ENCODE measurements at places on chromosomes 13 and 19.

- DNase-seq, result no peak
Observed at GRCh38 chr13:76745261-76746200, 140.7 kb downstream of the KCTD12 start.

- DNase-seq, result no peak
Observed at GRCh38 chr19:1492474-1493006, 1.6 kb downstream of the REEP6 start.

DNA sequence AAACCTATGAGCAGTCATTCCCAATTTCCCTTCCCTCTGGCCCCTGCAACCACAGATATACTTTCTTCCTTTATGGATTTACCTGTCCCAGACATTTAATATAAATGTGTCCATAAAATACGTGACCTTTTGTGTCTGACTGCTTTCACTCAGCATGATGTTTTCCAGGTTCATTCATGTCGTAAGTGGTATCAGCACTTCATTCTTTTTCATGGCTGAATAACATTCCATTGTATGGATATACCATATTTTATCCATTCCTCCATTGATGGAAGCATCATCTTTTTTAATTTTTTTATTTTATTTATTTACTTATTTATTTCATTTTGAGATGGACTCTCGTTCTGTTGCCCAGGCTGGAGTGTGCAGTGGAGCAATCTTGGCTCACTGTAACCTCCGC, 8.0 kb upstream of the PPP6R1 start:
- DNase-seq, result no peak

- no peak for DNase-seq
Observed at GRCh38 chr13:59047546-59047945, 1116.2 kb downstream of the DIAPH3 start.

DNA sequence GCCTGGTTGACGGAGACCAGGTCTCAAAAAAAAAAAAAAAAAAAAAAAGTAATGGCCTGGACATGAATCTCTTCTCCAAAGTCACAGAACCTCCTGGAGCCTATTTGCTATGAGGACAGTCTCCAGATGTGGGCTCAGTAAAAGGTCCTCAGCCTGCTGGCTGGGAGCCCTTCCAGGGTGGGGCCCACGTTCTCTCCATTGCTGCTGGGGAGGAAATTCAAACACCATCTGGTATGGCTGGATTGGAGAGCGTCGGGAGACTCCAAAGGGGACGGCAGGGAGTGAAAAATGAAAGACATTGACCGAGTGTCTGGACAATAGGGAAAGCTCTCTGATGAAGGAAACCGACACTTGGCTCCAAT, 1.3 kb upstream of the PBX4 start:
- no peak for DNase-seq

DNA sequence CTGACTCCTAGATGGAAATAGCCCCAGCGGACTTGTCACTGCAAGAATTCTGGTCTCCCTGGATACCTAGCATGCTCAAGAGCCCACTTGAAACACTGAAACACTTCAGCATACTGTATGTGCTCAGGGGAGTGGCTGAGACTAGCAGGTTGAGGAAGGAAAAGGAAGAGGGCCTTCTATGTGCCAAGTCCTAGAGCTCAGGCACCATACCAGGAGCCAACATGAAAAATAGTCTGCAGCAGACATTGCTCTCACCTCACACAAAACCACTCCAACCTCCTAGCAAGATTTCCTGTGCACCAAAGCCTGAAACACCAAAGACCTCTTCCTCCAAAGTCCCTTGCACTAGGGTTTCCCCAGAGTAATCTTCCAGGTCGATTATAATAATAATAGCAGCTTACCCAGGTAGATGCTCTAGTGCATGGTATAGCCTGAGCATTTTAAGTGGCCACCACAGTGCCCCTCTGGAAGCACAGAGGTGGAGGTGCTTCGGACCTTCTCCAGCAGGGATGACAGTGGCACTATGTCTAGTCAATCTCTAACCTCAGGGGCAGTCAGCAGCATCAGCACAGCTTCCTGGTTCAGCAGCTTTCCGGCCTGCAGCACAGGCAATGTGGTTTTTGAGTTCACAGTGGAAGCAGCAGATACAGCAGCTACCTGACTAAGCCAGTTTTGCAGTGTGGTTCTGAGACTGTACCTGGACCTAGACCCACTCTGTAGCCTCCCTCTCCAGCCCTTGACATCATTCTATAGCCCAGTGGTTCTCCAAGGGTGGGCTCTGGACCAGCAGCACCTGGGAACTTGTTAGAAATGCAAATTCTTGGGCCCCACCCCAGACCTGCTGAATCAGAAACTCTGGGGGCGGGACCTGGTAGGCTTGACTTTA, 45.6 kb upstream of the UBE2L5 start:
- no peak for DNase-seq

- DNase-seq, result no peak
Observed at GRCh38 chr13:113162783-113163685, 4.6 kb downstream of the PROZ start.

Data from heart right ventricle (tissue), 16 donors.